ENCODE measurements at places on chromosomes 11 and 22.

DNA sequence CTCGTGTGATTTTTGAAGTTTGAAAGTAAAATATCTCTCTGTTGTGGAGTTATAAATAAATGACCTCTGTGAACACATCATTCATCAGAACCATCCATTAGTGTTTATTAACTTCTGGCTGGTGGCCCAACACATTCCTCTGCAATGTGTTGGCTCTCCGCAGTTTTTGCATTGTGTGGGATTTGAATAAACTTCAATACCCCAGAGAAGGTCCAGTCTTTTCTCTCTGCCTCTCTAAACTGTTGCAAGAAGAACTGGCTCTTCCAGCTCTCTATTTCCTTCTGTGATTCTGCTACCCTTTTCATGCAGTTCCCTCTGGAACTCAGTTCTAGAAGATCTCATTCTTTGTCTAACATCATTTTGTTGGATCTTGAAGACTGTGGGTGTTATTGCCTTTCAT is 125.0 kb upstream of the ARHGAP42 start:
- no peak for DNase-seq

DNA sequence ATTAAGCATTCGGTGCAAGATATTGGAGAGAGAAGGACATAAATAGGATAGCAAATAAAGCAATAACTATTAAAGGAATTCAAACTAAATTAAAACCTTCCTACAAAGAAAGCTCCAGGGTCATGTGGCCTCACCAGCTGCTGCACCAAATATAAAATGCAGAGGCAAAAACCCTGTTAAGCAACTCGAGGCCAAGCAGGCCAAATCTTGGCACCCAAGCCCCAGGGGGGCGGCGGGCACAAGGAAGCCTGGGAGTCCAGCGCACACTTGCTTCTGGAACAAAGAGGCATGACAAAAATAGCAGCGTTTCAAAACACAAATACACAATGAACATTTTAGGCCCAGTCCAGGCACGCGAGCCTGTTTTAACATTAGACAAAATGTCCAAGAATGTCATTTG is 20.8 kb downstream of the KRTAP5-6 start:
- no peak for DNase-seq

- DNase-seq = no peak
Measured at GRCh38 chr11:47124675-47125074, 52.0 kb downstream of the ARFGAP2 start.

DNA sequence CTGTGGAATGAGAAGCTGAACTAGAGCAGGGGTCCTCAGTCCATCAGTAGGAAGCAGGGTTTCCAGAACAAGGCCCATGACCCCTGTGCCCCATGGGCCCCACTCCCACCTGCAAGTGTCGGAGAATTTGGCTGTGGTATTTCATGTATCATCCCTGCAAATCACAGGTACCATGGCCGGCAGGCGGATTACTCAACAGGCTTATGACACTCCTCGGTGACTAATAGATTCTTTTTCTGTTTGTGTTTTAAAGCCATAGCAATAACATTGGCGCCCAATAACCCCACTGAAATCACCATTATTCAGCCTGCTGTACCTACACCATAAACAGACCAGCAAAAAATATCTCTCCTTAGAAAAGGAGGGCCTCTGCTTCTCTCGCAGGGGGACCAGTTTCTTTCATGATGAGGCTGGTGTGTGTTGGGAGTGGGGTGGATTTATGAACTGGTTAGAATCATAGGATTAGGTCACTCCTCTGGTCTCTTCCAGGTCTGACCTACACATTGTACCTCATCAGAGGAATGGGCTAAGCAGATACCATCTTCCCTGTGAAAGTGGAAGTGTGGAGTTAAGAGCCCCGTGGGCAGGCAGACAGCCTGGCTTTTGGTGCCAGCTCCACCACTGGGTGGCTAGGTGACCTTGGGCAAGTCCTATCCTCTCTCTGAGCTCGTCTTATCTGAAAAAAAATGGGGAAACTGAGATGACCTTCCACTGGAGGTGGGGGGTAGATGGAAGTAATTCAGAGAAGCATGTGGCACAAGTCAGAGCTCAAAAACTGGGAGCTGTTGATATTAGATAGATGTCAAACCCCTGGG is 60.2 kb upstream of the WNT11 start:
- peak; percentile 71 for DNase-seq

DNA sequence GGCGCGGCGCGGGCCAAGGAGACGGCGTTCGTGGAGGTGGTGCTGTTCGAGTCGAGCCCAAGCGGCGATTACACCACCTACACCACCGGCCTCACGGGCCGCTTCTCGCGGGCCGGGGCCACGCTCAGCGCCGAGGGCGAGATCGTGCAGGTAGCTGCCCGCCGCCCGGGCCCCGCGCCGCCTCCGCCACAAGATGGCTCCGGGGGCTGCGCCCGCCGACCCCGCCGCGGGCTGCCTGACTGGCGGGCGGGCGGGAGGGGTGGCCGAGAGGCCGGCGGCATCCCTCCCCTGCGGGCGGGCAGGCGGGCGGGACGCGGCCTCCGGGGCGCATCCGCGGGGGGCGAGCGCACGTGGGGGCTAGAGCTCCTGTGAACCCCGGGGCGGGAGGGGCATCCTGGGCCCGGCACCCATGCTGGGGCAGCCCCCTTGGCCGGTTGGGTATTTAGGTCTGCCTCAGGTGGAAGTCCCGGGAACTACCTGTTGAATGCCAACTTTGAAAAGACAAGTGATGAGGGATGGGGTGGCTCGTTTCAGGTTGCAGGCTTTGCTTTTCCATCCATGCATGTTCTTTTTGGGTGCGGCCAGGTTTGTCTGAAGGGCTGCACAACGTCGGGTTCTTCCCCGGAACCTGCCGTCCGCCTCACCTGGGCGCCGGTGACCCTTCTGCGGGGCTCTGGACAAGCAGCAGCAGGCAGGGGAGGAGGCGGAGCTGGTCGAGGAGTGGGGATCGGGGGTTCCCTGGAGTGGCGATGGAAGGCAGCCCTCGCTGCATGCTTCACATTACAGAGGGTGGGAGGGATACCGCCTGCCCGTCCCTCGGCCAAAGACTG is 760 bp downstream of the ZNRF3 start:
- no peak for DNase-seq

DNA sequence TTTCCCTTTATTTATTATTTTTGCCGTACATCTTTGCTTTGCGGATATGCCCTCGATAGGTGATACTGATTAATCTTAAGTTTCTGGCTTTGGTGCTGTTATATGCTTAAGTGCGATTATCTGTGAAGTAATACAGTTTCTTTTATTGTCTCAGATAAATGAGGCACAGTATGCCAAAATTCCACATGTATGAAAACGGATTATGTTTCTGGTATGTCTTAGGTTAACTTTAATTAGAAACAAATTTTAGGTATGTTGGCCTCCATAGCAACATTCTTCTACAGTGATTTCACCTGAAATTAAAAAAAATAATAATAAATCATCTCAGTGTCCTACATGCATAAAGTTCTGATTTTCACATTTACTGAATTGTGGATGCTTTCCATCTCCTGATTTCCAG is 119.2 kb downstream of the ARHGAP42 start:
- no peak for DNase-seq

Measured in epithelial cell of prostate (primary cell).